ENCODE measurements at places on chromosomes 7 and 10.

GRCh38 chr7:117230276-117231046 is 92.4 kb downstream of the WNT2 start:
- H3K27ac ChIP-seq: no peak overlapping the region
- no peaks in the 10 kb centered on the region for H3K36me3 ChIP-seq
- no peaks in the 10 kb centered on the region for H3K4me1 ChIP-seq
- no peaks in the 10 kb centered on the region for H3K27me3 ChIP-seq
- no peak for DNase-seq

GRCh38 chr10:69655868-69656555 is 26.0 kb downstream of the FAM241B start:
- no peaks in the 10 kb centered on the region for H3K4me1 ChIP-seq
- H3K27me3 ChIP-seq: peaks cover 11% of the 10 kb centered on the region
- no peak overlapping the region for H3K27ac ChIP-seq

- no peaks in the 10 kb centered on the region for H3K4me1 ChIP-seq
- H3K36me3 ChIP-seq: no peaks in the 10 kb centered on the region
- H3K27ac ChIP-seq: no peak overlapping the region
- no peak overlapping the region for H3K4me3 ChIP-seq
- H3K27me3 ChIP-seq: no peaks in the 10 kb centered on the region
- DNase-seq: no peak
Observed at GRCh38 chr10:44234483-44234875, 150.4 kb downstream of the CXCL12 start.

DNA sequence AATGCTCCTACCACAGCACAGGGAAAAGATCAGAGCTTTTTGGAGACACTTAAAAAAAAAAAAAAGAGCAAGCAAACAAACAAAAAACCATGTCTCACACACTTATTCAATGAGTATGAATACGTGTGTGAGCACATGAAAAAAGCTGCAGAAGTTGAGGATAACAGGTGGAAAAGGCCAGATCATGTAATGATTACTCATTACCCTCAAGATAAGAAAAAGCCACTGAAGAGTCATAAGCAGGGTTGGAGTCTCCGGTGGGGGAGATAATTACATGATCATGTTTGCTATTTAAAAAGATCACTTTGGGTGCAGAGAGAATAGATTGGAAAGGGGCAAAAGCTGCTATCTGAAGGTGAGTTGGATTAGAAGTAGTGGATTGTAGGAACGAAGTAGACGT is 77.0 kb downstream of the POU6F2 start:
- no peaks in the 10 kb centered on the region for H3K4me1 ChIP-seq
- H3K36me3 ChIP-seq: no peaks in the 10 kb centered on the region
- no peaks in the 10 kb centered on the region for H3K27me3 ChIP-seq
- no peak overlapping the region for H3K27ac ChIP-seq
- H3K4me3 ChIP-seq: no peak overlapping the region
- no peak for DNase-seq

GRCh38 chr7:110621289-110621688 is 469.6 kb upstream of the LRRN3 start:
- no peaks in the 10 kb centered on the region for H3K27me3 ChIP-seq
- H3K4me3 ChIP-seq: no peak overlapping the region
- H3K27ac ChIP-seq: no peak overlapping the region

GRCh38 chr10:124006526-124006925 is 86.9 kb downstream of the CHST15 start:
- no peak for DNase-seq
- H3K27ac ChIP-seq: no peak overlapping the region
- H3K4me3 ChIP-seq: no peak overlapping the region
- H3K36me3 ChIP-seq: no peaks in the 10 kb centered on the region
- no peaks in the 10 kb centered on the region for H3K27me3 ChIP-seq
